ENCODE measurements at places on chromosomes 11 and 22.

DNA sequence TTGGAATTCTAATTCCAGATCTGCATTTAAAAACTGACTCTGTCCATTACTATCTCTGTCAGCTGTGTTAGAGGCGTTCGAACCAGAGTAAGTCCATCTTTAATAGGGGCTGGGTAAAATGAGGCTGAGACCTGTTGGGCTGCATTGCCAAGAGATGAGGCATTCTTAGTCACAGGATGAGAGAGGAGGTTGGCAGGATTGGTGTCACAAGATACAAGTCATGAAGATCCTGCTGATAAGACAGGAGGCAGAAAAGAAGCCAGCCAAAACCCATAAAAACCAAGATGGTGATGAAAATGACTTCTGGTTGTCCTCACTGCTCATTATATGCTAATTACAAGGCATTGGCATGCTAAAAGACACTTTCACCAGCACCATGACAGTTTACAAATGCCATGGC is 356.3 kb upstream of the ISX start:
- no peak for DNase-seq

GRCh38 chr22:17627961-17628405 is 566 bp downstream of the ATP6V1E1 start:
- no peak for DNase-seq

DNA sequence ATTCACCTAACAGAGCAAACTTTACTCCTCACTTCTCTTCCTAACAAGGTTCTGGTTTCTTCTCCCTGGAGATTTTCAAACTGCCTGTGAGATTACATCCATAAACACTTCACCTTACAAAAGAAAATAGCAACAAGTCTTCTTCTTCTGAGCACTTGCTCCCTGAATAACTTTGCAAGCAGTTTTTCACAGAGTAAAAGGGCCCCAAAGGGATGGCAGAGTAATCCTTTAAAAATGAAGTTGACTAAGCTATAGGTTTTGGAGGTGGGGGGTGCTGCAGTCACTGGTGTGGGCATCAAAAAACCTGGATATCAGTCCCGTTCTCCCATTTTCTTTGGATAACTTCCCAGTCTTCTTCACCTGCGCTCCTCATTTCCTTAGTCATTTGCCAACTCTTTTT is 484.9 kb downstream of the MIAT start:
- DNase-seq, result no peak

- DNase-seq, result no peak
Measured at GRCh38 chr11:95715777-95716241, 73.8 kb downstream of the FAM76B start.
